Esophagus muscularis mucosa (tissue), 4 donors: ENCODE measurements at places on chromosomes 6 and 20.
A peak's percentile ranks its signal among the peaks of the same experiment; 100 is the strongest.

DNA sequence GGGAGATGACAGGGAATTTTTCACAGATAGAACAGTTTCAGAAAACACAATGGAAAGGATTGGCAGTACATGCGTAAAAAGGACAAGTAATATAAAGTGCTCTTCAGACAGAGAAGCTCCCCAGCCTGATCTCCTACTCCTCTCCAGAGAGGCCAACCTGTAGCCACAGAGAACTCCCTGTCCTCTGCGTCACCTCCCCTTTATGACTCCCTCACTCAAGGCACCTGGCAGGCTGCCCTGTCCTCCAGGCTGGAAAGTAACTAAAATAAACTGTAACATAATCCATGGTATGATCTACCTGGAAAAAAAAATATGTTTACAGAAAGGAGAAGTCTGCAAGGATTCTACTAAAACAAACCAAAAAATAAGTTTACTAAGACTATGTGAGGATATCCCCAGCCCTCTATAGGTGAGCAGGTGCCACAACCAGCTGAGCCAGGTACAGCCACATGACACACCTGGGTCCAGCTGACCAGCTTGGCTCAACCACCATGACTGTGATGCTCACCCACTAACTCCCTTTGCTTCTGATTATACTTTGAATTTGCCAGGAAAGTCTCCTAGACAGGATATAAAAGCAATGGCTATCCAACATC is 29.2 kb downstream of the MBOAT1 start:
- no peak for DNase-seq
- no peak overlapping the region for H3K4me3 ChIP-seq
- no peaks in the 10 kb centered on the region for H3K27me3 ChIP-seq
- H3K4me1 ChIP-seq = peaks cover 26% of the 10 kb centered on the region

DNA sequence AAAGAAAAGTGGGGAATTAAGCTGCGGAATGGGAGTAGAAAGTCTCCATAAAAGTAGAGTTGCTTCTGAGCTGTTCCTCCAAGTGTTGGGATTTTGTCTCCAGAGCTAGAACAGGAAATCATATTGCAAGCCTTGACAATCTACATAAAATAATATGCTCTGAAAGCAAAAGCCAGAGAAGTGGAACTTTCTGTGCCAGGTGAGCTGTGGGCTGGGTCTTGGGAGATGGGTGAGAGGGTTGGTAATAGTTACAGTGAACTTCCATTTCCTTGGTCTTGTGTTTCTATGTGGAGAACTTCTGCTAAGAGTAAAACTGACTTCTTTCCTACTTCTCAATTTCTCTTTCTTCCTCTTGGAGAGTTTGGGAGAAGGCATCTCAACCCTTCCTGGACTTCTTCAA is 6.3 kb upstream of the HMGN4 start:
- DNase-seq = no peak
- H3K4me3 ChIP-seq = no peak overlapping the region

- H3K27ac ChIP-seq = no peak overlapping the region
- no peaks in the 10 kb centered on the region for H3K36me3 ChIP-seq
- DNase-seq = no peak
- no peaks in the 10 kb centered on the region for H3K4me1 ChIP-seq
- H3K27me3 ChIP-seq = no peaks in the 10 kb centered on the region
- H3K4me3 ChIP-seq = no peak overlapping the region
These were observed 40.3 kb upstream of the HIVEP2 start for GRCh38 chr6:142985281-142985680.

DNA sequence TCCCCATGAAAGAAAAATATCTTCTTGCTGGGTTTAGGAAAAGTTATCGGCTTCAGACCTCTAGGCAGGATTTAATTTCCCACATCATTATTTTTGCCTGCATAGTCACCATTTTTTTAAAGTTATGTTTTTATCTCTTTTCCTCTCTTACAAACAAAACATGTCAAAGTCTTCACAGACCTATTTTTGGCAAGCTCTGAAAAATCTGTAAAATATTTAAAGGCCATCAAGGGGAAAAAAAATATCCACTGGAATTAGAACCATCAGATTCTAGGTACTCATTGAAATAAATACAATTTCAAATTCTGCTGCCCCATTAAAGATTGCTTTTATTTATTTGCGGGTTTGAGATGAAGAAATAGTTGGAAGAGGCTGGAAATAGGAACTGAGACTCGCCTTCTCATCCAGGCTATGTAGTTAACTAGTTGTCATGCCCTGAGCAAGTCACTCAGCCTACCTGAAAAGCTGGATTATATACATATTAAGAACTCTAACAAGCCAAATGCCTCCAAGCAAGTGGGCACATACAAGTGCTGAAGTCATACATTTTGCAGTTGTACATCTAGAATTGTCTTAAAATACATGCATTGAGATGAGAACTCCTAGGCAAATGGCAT is 101.7 kb upstream of the SASH1 start:
- H3K4me1 ChIP-seq = peaks cover 20% of the 10 kb centered on the region
- no peak overlapping the region for H3K27ac ChIP-seq
- H3K4me3 ChIP-seq = no peak overlapping the region
- DNase-seq = peak; percentile 50
